ENCODE measurements at places on chromosomes 11 and 22.

DNA sequence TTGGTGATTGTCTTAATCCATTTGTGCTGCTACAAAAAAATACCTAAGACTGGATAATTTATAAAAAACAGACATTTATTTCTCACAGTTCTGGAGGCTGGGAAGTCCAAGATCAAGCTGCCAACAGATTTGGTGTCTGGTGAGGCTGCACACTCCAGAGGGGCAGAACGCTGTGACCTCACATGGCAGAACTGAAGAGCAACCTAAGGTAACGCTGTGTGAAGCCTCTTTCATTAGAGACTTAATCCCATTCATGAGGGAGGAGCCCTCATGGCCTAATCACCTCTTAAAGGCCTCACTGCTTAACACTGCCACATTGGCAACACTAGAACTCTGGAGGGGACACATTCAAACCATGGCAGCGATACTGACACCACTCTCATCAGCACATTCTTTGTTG, 42.7 kb upstream of the BIRC3 start:
- DNase-seq, result no peak

GRCh38 chr11:131823772-131824171, 453.4 kb downstream of the NTM start:
- DNase-seq, result no peak

DNA sequence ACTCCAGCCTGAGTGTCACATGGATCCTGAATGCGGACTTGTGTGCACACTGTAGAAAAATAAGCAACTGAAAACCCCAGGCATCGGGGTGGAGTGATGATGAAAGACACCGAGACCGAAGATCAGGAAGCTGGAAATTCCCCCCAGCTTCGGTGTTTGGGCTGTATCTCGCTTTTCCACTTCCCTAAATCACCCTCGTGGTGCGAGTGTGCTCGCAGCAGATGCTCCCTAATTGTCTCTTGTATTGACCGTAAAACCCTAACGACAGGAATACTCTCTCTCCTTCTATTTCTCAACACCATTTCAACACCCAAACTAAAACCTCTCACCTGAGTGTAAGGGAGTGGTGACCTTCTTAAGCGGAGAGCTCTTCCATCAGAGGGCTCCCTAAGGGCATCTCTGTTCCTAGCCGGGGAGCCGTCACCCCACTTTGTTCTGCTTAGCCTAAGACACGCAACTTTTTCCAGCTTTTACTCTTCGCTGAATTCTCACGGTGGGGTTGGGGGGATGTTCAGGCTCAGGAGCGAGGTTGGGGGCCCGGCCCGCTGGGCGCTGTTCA, 635 bp upstream of the GRK3 start:
- no peak for DNase-seq

DNA sequence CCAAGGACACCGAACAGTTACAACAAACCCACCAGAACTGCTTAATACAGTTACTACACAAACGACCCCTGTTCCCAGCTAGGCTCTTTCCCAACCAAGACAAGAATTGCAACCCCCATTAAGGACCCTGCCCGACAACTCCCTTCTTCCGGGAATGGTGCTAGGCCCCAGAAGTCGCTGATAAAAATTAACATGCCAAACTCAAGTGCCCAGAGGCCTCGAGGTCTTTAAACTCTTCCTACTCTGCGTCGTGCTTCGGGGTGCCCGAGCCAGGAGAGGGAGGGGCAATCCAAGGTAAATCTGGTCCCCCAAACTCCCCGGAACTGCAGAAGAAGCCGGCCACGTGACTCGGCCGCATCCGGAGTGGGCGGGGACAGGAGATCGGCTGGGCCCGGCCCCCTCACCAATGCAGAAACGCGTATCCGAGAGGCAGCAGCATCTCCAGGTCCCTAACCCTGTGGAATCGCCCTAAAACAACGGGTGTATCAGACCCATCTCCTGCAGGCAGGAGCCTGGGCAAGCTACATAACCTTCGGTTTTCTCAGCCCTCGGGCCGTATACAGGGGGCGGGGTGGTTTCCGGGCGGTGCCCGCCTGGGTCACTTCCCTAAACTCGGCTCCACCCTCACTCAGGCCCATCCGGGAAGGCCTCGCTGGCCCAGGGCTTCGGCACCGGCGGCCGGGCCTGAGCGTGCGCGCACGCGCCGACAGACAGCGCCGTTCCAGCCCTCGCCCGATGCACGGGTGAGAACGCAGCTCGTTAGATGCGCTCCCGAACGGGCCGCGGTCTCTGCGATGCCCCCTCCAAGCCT, 1.1 kb downstream of the CFL1 start:
- peak; percentile 70 for DNase-seq

- no peak for DNase-seq
Observed at GRCh38 chr11:128840783-128841182, 26.3 kb downstream of the KCNJ1 start.

DNA sequence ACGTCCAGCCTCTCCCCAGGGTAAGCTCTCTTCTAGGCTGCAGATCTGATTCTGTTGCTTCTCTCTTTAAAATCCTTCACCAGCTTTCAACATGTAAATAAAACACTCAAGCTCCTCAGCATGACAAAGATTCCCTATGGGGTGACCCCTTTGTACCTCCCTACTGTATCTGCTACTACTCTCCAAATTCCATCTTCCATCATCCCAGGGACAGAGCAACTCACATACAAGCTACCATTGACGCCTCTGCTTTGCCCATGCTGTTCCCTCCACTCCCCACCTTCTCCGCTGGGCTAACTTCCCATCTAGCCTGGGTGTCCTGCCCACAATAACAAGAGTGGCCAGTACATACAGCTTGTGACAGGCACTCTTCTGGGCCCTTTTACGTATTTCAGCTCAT, 207.5 kb upstream of the ZBED5 start:
- DNase-seq, result no peak

- DNase-seq, result peak; percentile 66
Observed at GRCh38 chr11:34890812-34891211, 25.4 kb downstream of the APIP start.

GRCh38 chr11:67120456-67120855, 1.4 kb downstream of the KDM2A start:
- no peak for DNase-seq

GRCh38 chr11:86991341-86991740, 36.1 kb upstream of the FZD4 start:
- DNase-seq, result no peak

GRCh38 chr11:11044137-11044855, 186.4 kb upstream of the ZBED5 start:
- DNase-seq, result no peak

GRCh38 chr22:44405661-44406060, 92.4 kb downstream of the RTL6 start:
- no peak for DNase-seq

DNA sequence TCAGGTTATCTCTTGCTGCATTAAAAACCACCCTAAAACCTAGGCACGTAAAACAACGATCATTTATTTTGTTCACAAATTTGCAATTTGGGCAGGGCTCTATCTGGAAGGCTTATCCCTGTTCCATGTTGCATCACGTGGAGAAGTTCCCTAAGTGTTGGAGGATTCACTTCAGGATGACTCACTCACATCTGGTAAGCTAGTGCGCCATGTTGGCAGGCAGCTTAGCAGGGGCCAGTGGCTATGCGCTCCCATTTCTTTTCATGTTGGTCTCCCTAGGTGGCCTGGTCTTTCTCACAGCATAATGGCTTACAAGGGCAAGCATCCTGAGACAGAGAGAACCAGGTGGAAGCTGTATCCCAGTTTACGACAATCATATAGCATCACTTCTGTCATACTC, 226.8 kb downstream of the BLID start:
- peak; percentile 48 for DNase-seq

- DNase-seq, result no peak
Observed at GRCh38 chr22:30043161-30043560, 37.1 kb upstream of the HORMAD2 start.

DNA sequence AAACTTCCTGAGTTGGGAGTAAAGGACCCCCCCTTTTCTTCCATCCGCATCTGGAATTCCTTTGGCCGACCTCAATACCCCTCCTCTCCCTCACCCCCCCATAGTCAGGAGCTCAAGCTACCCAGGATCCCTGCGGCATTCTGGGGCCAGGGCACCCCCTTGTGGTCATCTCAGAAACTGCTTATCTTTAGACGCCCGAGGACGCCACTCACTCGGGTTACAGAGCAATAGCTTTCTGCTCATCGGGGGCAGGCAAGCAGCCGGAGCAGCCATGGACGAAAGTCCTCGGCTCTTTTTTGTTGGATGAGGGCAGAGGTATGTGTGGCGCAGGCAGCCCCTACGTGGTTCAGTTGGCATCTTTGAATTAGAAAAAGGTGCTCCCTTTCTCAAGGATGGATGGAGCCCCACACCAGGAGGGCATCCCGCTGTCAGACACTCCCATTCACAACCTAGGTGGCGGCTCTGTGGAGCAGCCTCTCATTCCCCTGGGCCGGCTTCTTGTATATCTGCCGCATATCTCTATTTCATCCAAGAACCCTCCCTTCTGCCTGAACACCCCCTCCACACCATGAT, 2.3 kb downstream of the C1QTNF5 start:
- DNase-seq, result no peak

- no peak for DNase-seq
Observed at GRCh38 chr11:82959987-82960778, 58.6 kb downstream of the DDIAS start.

GRCh38 chr11:118275176-118275575, 11.1 kb upstream of the MPZL2 start:
- peak; percentile 10 for DNase-seq

- DNase-seq, result no peak
Observed at GRCh38 chr22:39122772-39123470, 25.9 kb downstream of the APOBEC3H start.

GRCh38 chr22:49458708-49459099, 369.0 kb downstream of the BRD1 start:
- no peak for DNase-seq

DNA sequence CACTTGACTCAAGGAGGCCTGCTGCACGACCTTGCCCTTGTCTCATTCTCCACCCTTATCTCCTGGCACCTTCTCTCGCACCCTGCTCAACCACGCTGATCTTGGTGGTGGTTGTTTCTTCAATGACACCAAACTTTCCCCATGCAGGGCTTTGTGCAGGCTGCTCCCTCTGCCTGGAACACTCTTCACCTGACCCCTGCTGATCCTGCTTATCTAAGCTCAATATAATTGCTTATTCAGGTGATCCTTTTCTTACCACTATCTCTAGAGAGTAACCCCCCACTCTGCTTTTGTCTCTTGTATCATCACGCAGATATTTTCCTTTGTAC, 604.4 kb downstream of the BUD13 start:
- no peak for DNase-seq

DNA sequence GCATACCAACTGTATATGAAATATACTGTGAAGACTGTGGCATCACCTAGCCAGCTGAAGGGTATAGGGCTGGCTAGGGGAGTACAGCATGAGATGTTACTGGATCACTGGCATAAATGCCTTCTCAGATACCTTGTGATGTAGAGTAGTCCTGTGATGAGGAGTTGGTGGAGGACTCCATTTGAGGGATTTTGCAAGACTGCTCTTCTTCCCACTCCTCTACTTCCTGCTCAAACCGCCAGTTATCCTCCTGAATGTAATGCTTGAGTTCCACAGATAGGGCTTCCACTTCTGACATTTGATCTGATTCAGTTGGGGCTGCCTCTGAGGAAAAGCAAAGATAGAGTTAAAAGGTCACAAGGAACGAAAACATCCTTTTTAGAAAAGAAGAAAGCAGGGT, 29.3 kb downstream of the CLDN25 start:
- no peak for DNase-seq

DNA sequence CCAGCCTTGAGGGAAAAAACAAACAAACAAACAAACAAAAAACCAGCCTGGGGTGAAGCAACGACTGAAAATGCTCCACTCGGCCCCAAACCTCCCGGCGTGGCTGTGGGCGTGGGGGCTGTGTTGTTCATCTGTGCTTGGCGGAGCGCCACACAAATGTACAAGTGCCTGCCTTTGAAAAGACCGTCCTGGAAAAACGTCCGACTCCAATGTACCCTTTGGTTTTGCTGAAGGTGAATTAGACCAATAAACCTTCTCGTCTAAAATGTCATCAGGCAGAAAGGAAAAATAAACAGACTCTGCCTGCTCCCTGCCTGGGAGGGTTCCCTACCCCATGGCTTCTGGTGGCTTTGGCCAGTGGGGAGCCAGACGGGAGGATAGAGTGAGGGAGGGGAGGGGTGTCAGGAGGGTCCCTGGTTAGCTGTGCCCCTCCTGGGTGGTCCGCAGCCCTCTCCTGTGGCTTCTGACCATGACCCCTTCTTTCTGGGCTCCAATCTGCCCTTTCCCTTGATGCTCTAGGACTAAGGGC, 93.9 kb downstream of the TRMU start:
- DNase-seq, result no peak

- peak; percentile 85 for DNase-seq
Observed at GRCh38 chr11:87281496-87281895, 243.8 kb downstream of the TMEM135 start.

GRCh38 chr11:84857746-84858145, 769.4 kb downstream of the DLG2 start:
- DNase-seq, result no peak

- no peak for DNase-seq
Observed at GRCh38 chr11:116727990-116728389, 44.8 kb downstream of the BUD13 start.

GRCh38 chr11:1782031-1782590, 18.4 kb upstream of the CTSD start:
- DNase-seq, result no peak

DNA sequence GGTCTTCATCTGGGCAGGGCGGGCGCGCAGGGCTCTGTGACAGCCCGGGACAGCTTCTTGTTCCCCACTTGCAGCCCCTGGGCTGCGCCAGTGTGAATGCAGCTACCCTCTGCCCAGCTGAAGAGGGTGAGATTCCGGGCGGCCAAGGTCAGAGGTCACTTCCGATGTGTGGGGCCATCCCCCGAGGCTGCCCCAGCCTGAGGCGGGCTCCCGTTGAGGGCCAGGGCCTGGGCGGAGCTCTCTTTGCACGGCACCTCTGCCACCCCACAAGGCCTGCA, 23.9 kb downstream of the MOB2 start:
- no peak for DNase-seq

DNA sequence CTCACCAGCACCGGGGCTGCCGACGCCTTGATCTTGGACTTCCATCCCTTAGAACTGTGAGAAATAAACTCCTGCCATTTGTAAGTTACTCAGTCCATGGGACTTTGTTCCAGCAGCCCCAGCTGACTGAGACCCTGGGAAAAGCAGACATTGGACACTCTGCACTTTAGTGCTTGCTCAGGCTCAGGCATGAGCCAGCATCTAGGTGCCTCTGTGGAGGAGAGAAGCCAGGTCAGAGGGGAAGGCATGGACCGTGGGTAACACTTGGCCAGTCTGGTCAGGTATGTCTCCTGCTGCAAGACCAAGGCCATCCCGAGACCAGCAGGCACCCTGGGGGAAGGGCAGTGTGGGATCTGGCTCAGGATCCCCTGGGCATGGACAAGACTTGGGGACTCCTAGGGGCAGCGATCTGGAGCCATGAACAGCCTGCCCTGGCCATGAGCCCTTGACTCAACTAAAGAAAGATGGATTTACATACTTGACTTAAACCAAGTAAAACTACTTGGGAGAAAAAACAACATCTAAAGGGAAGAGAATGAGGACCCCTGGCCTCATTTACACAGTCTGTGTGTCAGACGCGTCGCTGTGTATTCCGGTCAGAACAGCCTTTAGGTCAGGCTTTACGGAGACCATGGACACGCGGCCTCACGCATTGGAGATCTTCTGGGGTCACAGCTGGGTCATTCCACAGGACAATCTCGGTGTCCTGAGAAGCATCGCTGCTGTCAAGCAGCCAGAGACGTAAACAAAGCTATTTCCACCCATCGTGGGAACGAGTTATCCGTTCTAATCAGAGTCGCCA, 497.1 kb downstream of the BRD1 start:
- no peak for DNase-seq
